ENCODE measurements at places on chromosomes 5 and 9.

DNA sequence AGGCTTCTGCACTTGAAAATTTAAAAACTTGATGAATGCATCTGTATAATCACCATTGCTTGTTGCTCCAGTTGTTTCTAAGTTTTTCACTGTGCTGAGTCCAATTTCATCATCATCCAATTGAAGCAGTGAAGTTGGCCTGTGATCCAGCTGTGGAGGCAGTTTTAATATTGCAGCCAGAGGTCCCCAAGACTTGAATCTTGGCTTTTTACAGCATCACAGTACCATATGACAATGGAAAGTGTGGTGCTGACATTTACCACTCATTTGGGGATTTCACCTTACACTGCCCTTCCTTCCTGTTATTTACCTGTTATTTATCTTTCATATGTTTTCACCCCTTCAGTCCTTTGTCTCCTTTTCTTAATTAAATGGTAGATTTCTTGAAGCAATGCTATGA is 76.2 kb upstream of the SPIN1 start:
- no peak for ATAC-seq
- no peak overlapping the region for H3K27ac ChIP-seq
- no peak overlapping the region for H3K4me3 ChIP-seq
- no peaks in the 10 kb centered on the region for H3K27me3 ChIP-seq
- H3K36me3 ChIP-seq, result no peaks in the 10 kb centered on the region
- no peaks in the 10 kb centered on the region for H3K4me1 ChIP-seq

DNA sequence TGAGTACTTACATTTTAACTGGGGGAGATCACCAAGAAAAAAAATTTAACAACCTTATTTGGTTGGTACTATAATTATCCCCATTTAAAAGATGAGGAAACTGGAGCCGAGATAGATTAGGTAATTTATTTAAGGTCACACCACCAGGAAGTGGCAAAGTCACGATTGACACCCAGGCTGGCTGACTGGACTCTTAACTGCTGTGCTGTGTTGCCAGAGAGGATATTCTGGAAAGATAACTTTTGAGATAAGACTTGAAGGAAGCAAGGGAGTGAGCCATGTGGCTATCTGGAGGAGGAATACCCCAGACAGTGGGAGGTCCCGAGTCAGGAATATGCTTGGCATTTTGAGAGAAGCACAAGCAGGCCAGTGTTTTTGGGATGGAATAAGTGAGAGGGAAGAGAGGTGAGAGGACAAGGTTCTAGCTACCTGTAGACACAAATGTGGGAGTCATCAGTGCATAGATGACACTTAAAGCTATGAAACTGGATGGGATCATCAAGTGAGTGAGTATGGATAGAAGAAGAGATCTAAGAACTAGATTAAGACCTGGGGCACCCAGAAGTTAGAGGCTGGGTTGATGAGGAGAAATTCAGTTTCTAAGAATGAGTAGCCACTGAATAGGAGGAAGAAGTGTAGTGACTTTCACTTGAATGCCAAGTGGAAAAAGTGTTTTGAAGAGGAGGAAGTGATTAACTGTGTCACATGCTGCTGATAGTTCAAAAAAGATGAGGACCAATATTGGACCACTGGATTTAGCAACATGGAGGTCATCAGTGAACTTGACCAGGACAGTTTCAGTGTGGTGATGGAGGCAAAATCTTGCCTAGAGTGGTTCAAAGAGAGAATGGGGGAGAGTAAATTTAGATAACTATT is 25.6 kb downstream of the PDE8B start:
- H3K27me3 ChIP-seq, result no peaks in the 10 kb centered on the region
- no peaks in the 10 kb centered on the region for H3K4me1 ChIP-seq
- no peak overlapping the region for H3K27ac ChIP-seq
- no peak overlapping the region for H3K4me3 ChIP-seq
- no peak for ATAC-seq

DNA sequence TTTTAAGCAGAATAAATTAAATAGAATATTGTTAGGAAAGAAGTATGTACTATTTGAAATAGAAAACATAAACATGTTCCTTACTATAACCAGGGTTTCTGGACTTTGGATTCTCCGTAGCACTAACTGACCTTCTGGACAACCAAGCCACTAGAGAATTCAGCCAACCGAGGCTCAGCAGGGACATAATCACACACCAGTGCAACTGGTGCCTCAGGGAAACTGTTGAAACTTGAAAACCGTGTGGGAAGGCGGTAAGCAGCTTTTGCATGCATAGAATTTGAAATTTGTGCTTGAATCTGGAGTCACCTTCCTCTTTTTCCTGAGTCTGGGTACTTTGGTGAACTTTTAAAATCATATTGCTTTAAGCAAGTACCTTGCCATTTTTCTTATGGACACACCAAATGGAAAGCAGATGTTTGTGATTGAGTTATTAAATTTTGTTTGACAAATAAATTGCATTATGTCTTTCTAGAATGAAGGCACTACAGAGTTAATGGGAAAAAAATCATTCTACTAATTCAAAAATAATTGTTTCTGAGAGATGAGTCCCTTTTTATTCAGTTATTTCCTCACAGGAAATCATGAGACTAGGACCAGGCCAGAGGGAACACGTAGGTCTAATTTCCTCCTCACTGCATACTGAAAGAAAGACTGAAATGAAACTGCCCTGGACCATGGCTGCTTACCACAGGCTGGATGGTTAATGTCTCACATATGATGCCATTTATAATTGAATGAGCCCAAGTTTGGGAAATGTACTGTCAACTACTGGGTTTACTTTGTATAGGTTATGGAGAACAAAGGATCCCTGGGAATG is 20.6 kb upstream of the SCAMP1 start:
- H3K4me1 ChIP-seq, result no peaks in the 10 kb centered on the region
- no peak overlapping the region for H3K4me3 ChIP-seq
- no peaks in the 10 kb centered on the region for H3K27me3 ChIP-seq
- no peak overlapping the region for H3K27ac ChIP-seq
- no peak for ATAC-seq

- H3K27me3 ChIP-seq, result no peaks in the 10 kb centered on the region
- no peaks in the 10 kb centered on the region for H3K4me1 ChIP-seq
- H3K4me3 ChIP-seq, result no peak overlapping the region
Measured at GRCh38 chr5:91052977-91053740, 330.0 kb downstream of the ARRDC3 start.

DNA sequence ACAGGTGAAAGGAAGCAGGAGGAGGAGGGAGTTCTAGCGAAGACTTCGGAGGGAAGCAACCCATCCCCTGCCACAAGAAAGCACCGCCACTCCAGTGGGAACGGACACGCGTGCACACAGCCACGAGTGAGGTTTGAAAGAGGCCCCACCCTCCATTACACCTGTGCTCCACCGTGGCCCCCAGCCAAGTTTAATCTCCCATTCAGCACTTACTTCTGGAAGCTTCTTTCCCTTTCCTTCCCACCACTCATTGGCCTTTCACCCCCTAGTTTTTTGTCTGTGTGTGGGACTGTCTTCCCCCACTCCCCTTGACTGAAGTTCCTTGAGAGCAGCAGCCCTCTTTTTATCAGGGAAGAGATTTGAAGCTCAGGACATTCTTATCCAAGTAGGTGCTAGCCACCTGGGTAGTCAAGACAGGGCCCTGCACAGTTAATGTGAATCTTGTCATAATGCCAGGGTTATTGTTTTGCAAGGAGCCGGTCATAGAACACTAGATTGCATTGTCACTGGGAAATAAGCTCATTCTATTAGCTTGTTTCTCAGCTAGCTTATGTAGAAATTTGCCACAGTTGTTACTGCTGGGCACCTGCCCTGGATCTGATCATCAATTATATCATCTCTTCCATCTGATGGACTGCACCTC is 256.0 kb downstream of the DOCK8 start:
- H3K27ac ChIP-seq, result no peak overlapping the region
- H3K4me1 ChIP-seq, result peaks cover 27% of the 10 kb centered on the region
- H3K36me3 ChIP-seq, result peaks cover 1% of the 10 kb centered on the region
- no peaks in the 10 kb centered on the region for H3K27me3 ChIP-seq

DNA sequence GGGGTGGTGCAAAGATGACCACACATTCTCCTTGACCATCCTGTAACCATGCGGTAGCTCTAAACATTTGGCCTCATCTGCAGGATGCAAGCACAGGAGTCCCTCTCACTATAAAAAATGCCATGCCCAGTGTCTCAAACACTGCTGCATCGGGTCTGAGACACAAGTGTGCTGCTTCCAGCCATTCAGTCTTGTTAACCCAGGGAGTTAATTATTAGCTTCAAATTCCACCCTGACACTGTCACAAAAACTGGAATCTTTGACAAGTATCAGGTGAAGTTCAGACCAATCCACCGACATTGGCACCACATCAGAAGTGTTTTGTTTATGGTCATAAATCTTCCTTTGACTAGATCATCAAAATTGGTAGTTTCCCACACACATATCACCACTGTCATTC is 119.1 kb upstream of the RASEF start:
- no peaks in the 10 kb centered on the region for H3K36me3 ChIP-seq
- peaks cover 14% of the 10 kb centered on the region for H3K27me3 ChIP-seq
- no peak overlapping the region for H3K27ac ChIP-seq
- no peaks in the 10 kb centered on the region for H3K4me1 ChIP-seq
- no peak for ATAC-seq

GRCh38 chr5:168464214-168464613 is 22.1 kb upstream of the RARS1 start:
- no peak overlapping the region for H3K4me3 ChIP-seq
- H3K36me3 ChIP-seq, result no peaks in the 10 kb centered on the region
- H3K4me1 ChIP-seq, result no peaks in the 10 kb centered on the region
- no peaks in the 10 kb centered on the region for H3K27me3 ChIP-seq

DNA sequence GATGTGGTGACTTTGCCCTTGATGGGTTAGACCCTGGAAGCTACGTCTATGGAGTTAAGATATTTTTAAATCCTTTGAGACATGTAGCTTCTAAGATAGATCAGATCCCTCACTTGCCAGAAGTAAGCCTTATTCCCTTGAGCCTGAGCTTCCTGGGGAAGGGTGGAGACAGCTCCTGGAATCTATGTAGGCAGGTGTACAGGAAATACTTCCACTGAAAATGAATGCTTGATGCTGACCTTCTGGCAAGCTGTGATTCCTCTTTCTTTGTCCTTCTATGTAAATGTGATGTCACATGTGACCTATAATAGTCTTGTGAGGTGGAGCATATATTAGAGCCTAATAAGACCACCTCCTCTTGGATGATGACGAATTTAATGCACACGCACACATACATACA is 1152.0 kb upstream of the ACO1 start:
- no peak overlapping the region for H3K4me3 ChIP-seq
- ATAC-seq, result no peak
- no peaks in the 10 kb centered on the region for H3K4me1 ChIP-seq
- no peak overlapping the region for H3K27ac ChIP-seq

DNA sequence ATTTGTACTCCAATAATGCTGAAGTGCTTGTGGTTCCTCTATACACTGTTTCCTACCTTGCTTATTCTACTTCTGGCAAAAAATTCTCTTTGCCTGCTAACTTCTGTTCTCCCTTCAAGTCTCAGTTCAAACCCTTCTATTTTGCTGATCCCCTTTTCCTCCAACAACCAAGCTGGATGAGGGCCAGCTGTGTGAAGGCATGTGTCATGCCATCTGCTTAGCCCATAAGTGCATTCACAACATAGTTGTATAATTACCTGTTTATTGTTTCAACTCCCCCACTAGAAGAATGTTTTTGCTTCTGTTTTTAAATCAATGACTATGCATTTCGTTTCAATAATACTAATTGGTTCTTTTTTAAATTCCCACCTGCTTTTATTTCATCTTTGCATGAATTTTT is 1951.4 kb upstream of the WWC1 start:
- no peak overlapping the region for H3K4me3 ChIP-seq
- no peaks in the 10 kb centered on the region for H3K4me1 ChIP-seq
- no peak overlapping the region for H3K27ac ChIP-seq
- H3K27me3 ChIP-seq, result no peaks in the 10 kb centered on the region
- ATAC-seq, result no peak
- no peaks in the 10 kb centered on the region for H3K36me3 ChIP-seq

GRCh38 chr9:97808972-97809371 is 44.1 kb upstream of the FOXE1 start:
- no peak overlapping the region for H3K4me3 ChIP-seq
- peaks cover 38% of the 10 kb centered on the region for H3K27me3 ChIP-seq
- no peaks in the 10 kb centered on the region for H3K36me3 ChIP-seq
- H3K4me1 ChIP-seq, result no peaks in the 10 kb centered on the region
- H3K27ac ChIP-seq, result no peak overlapping the region

DNA sequence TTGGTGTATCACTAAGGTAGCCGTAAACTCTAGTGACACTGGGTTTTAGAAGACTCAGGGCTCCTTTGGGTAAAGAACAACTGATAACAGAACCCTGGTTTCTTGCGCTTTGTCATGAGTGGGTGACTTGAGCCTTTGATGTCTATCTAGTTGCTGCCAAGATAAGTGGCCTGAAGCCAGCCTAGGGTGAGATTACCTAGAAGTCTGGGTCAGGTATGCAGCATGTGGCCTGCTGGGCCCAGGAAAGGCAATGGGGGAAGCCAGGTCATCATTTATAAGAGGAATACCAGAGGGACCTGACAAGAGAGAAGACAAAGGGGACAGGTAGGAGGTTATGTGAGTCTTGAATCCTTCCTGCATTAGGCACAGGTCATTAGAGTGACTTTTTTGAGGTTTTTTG is 23.2 kb upstream of the GARNL3 start:
- no peaks in the 10 kb centered on the region for H3K27me3 ChIP-seq
- H3K4me3 ChIP-seq, result no peak overlapping the region
- no peaks in the 10 kb centered on the region for H3K4me1 ChIP-seq
- H3K27ac ChIP-seq, result no peak overlapping the region

- no peaks in the 10 kb centered on the region for H3K36me3 ChIP-seq
- ATAC-seq, result peak; percentile 86
- H3K27ac ChIP-seq, result peak overlapping the region; percentile 95
Measured at GRCh38 chr5:150781706-150782614, 3.4 kb downstream of the SMIM3 start.

DNA sequence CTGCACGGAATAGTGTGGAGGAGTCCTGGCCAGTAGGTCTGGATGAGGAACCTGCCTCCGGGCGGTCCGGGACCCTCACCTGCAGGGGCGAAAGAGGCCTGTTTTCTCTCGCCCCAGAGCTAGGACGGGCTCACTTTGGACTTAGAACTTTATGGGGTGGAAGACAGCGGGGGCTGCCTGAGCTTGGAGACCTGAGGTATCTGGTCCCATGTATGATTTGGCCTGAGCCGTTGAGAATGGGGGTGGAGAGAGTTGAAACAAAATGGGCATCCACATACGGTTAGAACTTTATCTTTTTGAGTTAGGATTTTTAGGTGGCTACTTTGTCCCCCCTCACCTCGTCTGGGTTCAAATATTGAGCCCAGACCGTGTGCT is 681 bp upstream of the ETF1 start:
- H3K4me1 ChIP-seq, result peaks cover 82% of the 10 kb centered on the region
- peak; percentile 72 for ATAC-seq
- peak overlapping the region; percentile 60 for H3K4me3 ChIP-seq

GRCh38 chr5:176888016-176888864 is 10.9 kb downstream of the HK3 start:
- H3K4me1 ChIP-seq, result no peaks in the 10 kb centered on the region
- no peak overlapping the region for H3K27ac ChIP-seq
- no peak for ATAC-seq
- peaks cover 7% of the 10 kb centered on the region for H3K27me3 ChIP-seq
- H3K4me3 ChIP-seq, result no peak overlapping the region

DNA sequence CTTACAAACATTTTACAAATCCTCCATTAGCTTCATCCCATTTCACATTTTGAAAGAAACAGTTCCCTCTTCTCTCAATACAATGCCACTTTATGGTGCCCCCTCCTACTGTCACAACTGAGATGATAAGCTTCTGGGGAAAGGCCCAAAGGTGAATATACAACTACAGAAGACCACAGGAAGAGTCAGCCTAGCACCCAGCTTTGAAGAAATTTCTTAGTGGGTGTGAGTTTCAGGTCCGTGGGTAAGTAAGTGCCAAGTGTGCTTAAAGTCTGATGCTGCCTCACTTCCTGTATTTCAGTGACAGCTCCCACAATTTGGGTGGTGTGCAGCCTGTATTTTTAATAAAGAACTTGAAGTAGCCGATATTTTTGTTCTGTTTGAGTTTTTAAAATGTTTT is 68.1 kb downstream of the ARHGEF28 start:
- H3K4me1 ChIP-seq, result peaks cover 23% of the 10 kb centered on the region
- H3K27me3 ChIP-seq, result no peaks in the 10 kb centered on the region
- no peaks in the 10 kb centered on the region for H3K36me3 ChIP-seq
- H3K27ac ChIP-seq, result no peak overlapping the region
- H3K4me3 ChIP-seq, result no peak overlapping the region

Measured in gastroesophageal sphincter (tissue), 4 donors.